ENCODE measurements at places on chromosomes 7 and 10.

DNA sequence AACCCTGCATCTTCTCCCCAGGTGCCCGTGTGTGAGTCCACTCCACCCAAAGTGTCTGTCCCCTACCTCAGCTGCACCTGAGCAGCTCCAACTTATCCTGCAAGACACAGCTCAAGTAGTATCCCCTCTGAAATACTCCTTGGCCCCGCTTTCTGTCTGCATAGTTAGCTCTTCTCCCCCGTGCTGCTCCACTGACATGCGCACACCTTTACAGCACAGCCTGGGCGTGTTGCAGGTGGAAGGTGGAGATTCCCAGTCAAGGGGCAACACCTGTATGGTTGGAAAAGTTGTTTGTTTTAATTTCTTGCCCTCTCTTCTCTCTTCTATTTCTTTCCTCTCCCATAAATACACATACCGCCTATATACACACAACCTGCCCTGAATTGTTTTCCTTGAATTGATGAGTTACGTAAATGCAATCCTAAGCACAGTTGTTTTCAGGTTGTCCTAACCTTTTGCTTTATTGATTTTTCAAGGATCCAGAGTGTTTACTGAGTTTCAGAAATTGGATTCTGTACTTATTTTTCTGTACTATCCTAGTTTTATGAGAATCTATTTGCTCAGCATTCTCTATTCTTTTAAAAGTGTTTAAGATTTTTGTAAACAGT, 14.9 kb downstream of the MET start:
- DNase-seq = no peak

- DNase-seq = no peak
Observed at GRCh38 chr10:45514291-45515270, 140.6 kb downstream of the ALOX5 start.

DNA sequence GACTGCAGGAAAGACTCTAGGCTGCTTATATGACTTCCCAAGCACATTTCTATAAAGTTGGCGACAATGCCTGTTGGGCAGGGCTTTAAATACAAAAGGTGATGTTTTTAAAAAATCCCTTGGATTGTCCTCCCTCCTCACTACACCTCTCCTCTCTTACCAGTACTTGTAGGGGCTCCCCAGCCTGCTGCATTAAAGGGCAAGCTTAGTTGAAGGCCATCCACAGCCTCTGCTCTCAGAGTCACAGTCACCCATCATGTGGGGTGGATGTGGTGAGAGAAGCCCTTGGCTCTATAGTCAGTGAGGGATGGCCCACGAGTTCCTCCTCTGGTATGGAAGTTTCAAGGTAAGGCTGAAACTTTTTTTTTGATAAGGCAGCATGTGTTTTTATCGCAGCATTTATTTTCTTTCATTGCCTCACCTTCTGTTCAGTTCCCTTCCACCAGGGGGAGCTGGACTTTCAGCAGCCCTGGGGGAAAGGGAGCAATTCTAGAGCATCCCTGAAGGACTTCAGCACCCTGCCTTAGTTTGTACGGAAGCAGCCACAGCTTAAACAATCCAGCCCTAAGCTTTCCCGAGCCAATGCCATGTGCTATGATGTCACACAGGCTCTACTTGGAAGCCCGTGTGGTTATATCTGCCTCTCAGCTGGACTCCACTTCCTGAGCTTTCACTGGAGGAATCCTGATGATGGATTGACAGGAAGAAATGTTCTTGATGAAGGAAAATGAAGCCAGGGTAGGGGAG, 131.9 kb downstream of the CALCR start:
- DNase-seq = peak; percentile 52

DNA sequence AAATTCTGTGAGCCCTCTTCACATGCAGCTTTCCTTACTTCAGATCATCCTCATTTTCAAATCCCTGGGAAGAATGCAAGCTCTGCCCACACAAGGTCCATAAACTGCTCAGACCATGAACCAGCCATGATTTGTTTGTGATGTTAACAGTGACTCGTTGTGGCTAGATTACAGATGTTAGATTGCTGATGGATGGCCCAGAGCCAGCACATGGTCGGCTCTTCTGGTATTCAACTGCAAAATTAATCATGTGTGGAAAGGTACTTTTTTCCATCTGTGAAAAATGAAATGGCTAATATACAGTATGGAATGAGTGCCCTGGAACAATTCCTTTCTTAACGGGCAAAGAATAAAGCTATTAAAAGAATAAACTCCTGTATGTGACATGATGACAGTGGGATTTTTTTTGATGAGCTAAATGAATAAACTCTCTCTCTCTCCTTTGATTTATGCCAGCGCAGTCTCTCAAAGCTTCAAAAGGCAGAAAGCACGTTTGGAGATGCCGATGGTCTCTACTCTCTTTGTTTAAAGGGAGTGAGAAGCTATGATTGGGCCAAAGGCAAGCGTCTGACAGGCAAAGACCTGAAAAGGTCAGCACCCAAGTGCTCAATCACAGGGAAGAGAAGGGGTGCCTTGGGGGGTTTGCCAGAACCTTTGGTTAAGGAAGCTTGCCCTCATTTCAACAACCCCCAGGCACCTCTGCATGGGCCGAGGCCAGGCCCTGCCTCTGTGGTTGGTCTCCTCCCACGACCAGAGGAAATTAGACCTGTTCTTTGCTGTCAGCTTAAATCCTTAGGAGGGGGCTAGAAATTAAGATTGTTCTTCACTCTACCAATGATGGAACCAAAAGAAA, 444.0 kb upstream of the NFE2L3 start:
- DNase-seq = no peak

DNA sequence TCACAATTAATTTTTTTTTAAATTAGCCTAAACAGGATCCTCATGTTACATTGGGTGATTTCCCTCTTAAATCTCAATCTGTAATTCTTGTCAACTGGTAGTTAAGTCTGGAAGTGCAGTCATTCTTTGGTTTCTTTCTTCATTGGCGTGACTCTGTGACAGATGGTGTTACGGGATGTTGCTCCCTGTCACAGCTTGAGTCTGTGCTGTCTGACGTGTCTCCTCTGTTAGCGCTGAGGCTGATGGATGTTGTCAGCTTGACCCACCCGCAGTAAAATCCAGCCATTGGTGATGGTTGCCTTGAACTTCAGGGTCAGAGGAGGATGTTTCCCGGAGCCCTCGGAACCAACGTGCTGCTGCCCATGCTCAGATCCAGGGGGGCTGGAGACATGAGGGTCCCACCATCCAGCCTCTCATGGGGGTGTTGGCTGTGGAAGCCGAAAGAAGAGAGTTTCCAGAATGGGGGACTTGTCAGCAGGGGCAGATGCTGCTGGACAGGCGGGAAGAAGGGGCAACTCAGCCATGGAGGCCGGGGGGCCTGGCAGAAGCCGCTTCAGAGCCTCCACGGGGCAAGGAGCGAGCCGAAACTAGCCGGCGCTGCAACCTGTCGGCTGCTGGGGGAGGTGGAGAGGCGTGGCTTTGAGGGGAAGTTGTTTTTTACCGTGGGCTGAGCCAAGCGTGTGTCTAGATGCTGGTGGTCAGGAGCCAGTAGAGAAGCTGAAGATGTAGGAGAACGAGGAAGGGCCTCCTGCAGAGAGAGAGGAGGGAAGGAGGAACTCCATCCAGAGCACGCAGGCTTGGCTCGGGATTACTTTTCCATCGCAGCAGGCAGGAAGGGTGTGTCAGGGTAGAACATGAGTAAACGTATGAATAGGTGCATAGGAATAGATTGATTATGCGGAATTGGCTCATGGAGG, 3.5 kb downstream of the SUN1 start:
- no peak for DNase-seq

GRCh38 chr10:48437546-48437945, 131.1 kb downstream of the MAPK8 start:
- no peak for DNase-seq

DNA sequence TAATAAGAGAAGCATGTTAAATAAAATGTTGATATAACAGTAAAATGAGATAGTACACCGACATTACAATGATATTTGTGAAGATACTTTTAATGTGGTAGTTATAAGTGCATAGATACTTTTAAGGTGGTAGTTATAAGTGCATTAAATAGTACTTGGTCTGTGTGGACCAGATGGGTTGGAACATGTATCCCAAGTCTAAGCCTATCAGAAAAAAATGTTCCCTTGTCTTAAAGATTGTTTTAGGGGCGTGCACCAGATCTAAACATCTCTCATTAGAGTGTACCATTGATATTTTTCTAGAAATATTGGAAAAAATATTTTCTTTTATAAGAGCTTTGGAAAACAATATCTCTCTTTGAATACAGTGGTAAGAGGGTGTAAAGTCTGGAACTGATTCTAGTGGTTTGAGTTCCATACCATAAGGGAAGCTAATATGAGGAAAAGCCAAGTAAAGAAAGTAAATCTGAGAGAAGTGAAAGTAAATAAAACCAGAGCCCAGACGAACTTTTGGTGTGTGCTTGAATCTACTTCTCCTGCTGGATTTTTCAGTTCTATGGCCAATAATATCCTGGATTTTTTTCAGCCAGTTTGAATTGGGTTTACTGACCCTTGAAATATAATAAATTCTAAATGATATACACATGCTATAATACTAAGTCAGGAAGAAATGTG, 175.3 kb downstream of the MBL2 start:
- peak; percentile 23 for DNase-seq

DNA sequence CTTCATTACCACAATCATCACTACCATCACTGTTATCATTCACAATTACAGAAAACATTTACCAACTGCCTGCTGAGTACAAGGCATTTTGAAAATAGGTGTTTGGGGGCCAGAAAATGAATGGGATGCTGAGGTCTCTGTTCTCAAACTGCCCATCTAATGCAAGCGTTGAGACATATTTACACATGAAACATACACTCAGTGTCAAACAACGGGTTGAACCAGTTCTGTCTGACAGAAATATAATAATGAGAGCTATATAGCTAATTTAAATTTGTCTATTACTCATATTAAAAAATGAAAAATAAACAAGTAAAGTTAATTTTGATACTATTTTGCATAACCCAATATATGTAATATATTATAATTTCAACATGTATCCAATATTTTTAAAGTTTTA, 303.1 kb downstream of the KCNMA1 start:
- DNase-seq = no peak

GRCh38 chr7:94129443-94130140, 125.4 kb upstream of the BET1 start:
- peak; percentile 80 for DNase-seq

- DNase-seq = no peak
Observed at GRCh38 chr7:86889501-86889900, 170.0 kb downstream of the ELAPOR2 start.

DNA sequence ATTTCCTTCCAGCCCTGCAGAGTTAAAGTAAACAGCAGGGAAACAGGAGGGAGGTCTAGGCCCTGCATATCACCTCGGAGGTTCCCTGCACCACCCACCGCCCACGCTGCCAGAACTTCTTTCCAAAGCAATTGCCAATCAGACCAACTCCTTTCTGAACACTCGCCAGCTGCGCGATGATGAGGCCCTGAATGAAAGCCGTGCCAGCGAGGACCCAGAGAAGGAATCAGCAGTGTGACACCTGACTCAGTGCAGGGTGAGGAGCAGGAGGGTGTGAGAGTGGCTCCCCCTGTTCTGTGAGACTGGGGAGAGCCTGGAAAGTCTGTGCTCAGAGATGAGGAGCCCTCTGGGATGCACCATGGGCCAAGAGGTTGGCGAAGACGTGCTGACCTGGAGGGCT, 3.3 kb upstream of the TCERG1L start:
- no peak for DNase-seq

- DNase-seq = peak; percentile 77
Observed at GRCh38 chr10:19815731-19816410, 361 bp upstream of the PLXDC2 start.

- peak; percentile 16 for DNase-seq
Observed at GRCh38 chr10:14838582-14839304, 637 bp downstream of the HSPA14 start.

- no peak for DNase-seq
Observed at GRCh38 chr7:108078691-108079090, 51.5 kb downstream of the LAMB4 start.

DNA sequence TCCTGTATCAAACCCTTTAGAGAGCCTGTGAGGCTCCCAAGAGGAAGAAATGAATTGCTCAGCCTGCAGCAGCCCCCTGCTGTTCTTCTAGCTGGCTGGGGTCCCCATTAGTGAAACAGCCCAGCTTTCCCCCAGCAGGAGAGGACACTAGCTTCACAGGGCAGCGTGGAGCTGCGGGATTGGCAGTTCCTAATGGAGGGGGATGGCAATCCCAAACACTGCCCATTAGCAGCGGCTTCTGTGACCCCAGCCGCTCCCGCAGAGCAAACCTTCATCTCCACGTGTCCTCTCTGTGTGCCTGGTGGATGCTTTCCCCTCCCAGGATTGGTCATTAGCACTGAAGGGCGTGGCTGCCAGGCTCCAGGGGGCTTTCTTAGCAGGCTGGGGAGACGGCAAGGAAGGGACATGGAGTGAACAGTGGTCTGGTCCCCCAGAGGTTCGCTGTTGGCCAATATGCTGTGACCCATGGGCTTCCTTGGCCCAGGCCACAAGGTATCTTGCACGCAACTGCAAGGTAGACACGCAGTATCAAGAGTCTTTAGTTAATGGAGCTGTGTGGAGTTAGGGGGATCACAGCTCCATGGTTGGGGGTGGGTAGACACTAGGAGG, 322.5 kb upstream of the ZMIZ1 start:
- DNase-seq = no peak

- no peak for DNase-seq
Observed at GRCh38 chr7:31788445-31788844, 101.4 kb downstream of the PPP1R17 start.

- DNase-seq = no peak
Observed at GRCh38 chr10:100976906-100977305, 7.6 kb downstream of the SEMA4G start.

DNA sequence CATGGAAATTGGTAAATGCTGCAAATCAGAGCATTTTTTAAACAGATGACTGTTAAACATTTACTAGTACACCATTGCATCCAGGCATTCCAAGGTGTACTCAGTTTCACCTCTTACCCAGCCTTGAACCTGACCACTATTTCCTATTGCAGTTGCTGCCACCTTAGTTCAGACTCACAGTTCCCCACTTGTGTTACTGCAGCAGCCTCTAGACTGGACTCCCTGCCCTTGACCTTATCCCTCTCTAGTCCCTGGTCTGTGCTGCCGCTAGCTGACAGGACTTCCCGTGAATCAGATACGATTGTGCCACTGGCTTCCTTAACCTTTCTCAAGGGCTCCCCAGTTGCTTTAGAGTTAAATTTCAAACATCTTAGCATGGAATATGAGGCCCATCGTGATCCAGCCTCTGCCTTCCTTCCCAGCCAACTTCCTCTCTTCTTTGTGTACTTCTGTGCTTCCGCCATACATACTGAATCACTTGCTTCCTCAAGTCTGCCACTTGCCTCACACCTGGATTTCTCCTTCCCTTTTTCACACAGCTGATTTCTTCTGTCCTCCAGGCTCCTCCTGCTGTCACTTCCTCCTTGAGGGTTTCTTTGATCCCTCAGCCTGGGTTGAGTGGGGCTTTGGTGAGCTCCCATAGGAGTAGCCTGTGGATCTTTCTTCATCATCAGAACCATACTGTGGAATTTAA, 118.7 kb upstream of the GJD4 start:
- no peak for DNase-seq

- DNase-seq = no peak
Observed at GRCh38 chr10:60172363-60172990, 217.2 kb downstream of the ANK3 start.

GRCh38 chr10:95242581-95243317, 48.1 kb downstream of the PDLIM1 start:
- DNase-seq = peak; percentile 66

DNA sequence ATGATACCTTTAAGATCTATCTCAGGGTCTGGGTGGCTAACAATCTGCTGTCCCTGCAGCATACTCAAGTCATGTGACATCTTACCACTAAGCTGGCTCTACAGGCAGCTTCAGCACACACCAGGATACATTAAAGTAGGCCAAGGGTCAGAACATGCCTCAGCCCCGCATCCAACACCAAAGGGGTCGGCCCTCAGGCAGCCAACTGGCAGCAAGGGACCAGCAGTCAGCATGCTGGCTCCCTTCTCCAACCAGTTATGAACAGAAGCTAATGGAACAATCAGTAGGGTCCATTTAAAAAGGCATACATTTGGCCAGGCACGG, 37.1 kb downstream of the FAM53B start:
- no peak for DNase-seq
